ENCODE measurements at places on chromosomes 16 and 17.

- DNase-seq, result no peak
Measured at GRCh38 chr16:70703041-70703834, 17.4 kb upstream of the MTSS2 start.

DNA sequence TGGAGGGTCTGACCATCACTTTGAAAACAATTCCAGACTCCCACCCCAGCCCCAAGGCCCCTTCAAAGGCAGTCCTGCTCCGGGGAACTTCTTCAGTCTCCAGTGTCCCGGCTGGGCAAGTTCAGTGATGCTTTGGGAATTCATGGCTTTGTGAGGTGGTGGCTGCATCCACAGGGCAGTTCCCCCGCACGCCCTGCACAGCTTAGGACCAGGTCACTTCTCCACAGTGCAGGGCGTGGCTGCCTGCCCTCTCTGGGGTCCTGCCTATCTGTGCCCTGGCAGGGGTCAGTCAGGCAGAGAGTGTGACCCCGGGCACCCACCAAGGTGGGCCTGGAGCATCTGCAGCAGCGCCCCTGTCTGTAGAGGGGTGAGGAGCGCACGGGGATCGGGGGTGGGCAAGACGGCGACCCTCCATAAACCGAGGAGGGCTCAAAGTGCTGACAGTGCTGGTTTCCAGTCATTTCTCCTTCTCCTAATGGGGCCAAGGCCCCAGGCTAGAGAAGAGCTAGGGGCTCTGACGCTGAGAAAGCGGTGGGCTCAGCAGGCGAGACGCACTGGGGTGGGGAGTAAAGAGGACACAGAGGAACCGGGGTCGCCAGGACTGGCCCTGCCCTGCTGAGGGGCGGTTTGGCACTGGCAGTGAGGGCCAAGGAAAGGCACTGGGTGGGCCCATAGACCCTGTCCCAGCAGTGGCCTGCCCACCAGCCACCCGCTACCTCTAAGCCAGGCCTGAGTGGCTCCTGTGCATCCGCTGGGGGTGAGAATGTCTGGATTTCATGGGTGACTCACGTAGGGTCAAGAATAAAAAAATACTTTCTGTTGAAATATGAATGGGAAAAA lies 4.2 kb upstream of the ARHGAP27 start:
- no peak for DNase-seq

- DNase-seq, result no peak
Measured at GRCh38 chr17:78726513-78726912, 55.6 kb downstream of the CYTH1 start.

- DNase-seq, result no peak
Measured at GRCh38 chr17:41678411-41678906, 10.2 kb upstream of the EIF1 start.

GRCh38 chr16:57600048-57600835 lies 28.2 kb upstream of the ADGRG1 start:
- DNase-seq, result no peak
